ENCODE measurements at places on chromosomes 5 and 9.

GRCh38 chr5:23352446-23352845 lies 155.0 kb upstream of the PRDM9 start:
- DNase-seq: peak; percentile 46

DNA sequence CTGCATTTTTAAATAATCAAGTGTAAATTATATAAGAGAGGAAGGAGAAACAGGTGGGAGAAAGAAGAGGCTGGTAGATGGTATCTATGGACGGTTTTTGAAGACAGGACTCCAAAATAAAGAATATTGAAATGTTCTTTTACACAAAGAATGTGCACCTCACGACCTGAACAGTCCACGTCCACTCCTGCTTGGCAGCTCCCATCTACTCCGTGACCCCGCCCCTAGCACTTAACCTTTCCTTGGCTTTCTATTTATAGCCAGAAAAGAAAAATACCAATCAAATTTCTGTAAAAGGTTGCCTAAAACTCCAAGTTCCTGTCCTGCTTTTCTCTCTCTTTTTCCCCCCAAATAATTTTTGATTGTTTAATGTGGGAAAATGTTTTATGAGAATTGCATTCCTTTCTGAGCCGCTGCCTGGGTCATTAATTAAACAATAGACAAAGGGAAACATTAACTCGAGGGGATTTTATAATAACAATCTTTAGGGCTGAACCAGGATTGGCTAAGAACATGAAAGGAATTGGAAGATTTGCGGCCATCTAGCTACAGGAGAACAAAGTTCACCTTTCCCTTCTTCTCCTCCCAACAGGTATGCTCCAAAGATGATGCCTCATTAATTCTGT lies 173.6 kb upstream of the MAP3K1 start:
- DNase-seq: no peak

DNA sequence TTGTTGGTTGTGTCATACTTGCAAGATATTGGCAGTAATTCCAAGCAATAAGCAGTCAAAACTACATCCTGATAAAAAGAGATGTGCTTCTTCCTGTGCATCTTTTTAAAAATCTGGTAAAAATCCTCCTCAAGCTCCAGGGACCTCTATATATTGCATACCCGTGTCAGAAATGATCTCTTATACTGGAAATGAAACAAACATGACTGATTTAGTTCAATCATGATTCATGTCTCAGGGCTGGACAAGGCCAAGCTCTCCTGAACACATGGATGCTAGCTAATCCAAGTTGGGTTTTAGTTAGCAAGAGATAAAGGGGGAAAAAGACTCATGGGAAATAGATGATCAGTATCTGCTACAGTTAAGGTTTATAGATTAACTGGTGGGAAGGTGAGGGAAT lies 69.3 kb downstream of the CCDC192 start:
- no peak for DNase-seq

DNA sequence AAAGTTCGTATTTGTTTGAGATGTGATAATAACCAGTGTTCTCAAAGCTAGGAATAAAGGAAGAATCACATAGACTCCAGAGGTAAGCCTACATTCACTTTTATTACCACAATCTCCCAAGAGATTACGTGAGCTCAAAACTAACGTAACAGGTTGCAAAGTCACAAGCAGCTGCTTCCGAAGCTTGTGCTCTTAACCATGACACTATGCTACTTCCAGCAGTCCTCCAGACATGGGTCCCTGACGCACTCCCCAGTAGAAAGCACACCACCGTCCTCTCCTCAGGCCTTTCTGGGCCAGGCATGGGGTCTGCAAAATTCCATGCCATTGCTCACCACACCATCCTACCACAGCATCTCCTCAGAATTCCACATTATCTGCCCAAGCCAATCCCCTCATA lies 84.6 kb downstream of the PAX5 start:
- DNase-seq: no peak

GRCh38 chr5:158881091-158881880 lies 218.4 kb downstream of the EBF1 start:
- no peak for DNase-seq

GRCh38 chr5:178504340-178504960 lies 85.7 kb downstream of the COL23A1 start:
- DNase-seq: no peak

DNA sequence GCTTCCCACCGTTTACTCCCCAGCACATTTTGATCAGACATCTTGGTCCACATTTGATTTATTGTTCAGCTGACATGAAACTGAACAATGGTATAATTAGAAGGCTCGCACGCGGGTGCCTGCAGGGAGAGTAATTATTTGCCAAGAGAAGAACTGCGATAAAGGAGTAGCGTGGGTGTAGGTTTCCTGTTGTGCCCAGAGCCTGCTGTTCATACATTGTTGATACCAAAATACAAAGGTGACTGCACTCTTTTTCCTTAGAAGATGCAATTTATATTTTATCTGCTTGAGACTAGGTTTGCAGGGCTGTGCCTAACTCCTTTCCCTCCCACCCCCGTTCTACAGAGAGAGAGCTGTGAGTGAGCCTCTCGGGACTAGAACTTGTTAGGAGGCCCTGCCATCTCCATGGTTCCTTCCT lies 241.8 kb upstream of the MSX2 start:
- no peak for DNase-seq

DNA sequence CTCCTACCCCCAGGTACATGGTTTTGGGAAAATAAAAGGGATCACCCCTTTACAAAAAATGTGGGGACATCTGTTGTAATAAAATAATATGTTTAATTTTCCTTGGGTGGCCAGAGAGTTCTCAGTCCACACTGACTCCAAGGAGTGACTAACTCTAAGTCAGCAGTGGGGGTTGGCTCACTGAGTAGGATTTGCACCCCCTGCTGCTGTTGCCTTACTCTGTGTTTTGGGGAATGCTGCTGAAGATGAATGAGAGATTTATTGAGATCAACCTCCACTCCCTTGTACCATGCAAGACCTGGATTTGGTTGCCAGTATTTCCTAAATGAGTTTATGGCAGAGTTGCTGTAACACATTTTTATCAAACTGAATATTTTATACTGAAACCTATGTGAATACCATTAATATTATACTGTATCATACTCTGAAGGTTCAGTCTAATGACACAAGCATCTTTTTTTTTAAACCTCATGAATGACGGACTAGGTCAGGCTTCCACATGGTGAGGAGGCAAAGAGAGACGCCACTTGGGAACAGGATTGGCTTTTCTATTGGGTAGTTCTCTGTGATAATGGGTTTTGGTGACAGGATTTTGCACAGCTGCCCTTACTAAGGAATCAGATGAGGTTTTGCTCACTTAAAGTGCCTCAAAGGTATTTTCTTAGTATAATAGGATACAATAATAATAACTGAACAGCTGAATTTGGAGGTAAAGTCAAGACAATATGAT lies 121.3 kb upstream of the OSMR start:
- no peak for DNase-seq

GRCh38 chr9:104808035-104808614 lies 44.2 kb downstream of the NIPSNAP3B start:
- no peak for DNase-seq

DNA sequence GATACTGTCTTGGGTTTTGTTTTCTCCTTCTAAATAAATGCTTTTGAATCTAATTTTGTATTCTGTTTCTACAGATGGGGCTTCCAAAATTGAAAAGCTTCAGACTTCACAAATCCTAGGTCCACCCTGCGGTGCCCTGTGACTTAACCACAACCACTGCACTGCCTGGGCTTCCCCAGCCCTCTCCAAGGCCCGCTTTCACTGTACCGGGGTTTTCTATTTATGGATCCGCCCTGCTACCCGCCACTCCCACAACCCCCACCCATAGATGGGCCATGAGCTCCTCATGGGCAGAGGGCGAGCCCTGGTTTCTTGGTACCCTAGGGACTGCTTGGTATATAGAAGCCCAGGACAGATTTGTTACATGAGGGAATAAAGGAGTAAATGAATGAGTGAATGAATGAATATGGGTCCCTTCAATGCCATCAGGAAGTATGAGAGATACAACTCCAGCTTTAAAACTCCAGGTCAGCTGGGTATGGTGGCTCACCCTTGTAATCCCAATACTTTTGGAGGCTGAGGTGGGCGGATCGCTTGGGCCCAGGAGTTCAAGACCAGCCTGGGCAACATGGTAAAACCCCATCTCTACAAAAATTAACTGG lies 39.8 kb upstream of the NEK6 start:
- DNase-seq: no peak

GRCh38 chr5:3625626-3626025 lies 30.0 kb downstream of the IRX1 start:
- DNase-seq: no peak

All from ecto neural progenitor cell (in vitro differentiated cells).